ENCODE measurements at places on chromosomes 11 and 22.

- no peak for DNase-seq
Observed at GRCh38 chr11:16526947-16527346, 170.6 kb upstream of the SOX6 start.

DNA sequence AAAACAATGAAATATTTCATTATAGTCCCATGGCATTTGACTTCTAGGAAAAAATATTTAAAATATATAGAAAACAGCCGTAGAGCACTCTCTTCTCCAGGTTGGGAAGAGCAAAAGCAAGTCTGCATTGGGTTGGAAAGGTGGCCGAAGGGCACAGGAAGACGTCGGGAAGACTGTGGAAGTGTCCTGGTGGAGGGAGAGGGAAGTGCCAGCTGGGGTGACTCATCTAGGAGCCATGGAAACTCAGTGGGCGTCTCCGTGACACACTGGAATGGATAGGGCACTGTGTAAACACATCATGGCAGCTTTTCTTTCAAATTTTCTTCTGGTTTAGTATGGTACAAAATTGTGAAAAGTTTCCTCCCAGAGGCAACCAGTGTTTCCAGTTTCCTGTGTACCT, 12.7 kb downstream of the GTPBP1 start:
- peak; percentile 76 for DNase-seq

GRCh38 chr22:40258501-40258915, 80.8 kb downstream of the TNRC6B start:
- no peak for DNase-seq

GRCh38 chr11:123438131-123438627, 8.1 kb downstream of the GRAMD1B start:
- no peak for DNase-seq

DNA sequence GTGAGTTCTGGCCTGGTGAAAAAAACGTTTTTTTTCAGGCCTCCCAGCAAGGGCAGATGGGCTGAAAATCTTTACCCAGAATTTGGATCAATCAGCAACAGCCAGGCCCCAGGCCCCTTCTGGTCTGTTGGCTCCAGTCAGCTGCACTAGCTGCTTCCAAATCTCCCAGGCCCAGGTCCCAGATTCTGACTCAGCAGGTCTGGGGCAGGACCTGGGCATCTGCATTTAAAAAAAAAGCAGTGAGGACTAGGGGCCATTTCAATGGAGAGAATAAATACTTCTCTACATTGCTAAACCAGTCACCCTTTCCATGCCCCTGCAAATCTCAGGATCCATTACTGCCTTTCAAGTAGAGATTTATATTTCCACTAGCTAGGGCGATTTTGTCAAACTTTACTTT, 4.3 kb downstream of the SLC15A3 start:
- no peak for DNase-seq

Measured in cardiac septum (tissue), 1 donor.